ENCODE measurements at places on chromosomes 4 and X. TPM values are rescaled to one million over a fixed set of nuclear protein-coding genes. Genes with fewer than 3 reads are reported as not detected.
A peak's percentile ranks its signal among the peaks of the same experiment; 100 is the strongest.

MAOA gene
- total RNA-seq, result 603 TPM

CCDC110 gene
- not detected for total RNA-seq

GRCh38 chrX:44203791-44204190, 139.7 kb downstream of the EFHC2 start:
- H3K4me1 ChIP-seq, result no peaks in the 10 kb centered on the region
- DNase-seq, result no peak
- no peaks in the 10 kb centered on the region for H3K36me3 ChIP-seq
- H3K4me3 ChIP-seq, result no peak overlapping the region

GRCh38 chr4:118968005-118968404, 79.4 kb downstream of the SYNPO2 start:
- H3K27ac ChIP-seq, result peak overlapping the region; percentile 56
- H3K4me3 ChIP-seq, result no peak overlapping the region
- DNase-seq, result peak; percentile 37
- H3K36me3 ChIP-seq, result no peaks in the 10 kb centered on the region
- H3K4me1 ChIP-seq, result no peaks in the 10 kb centered on the region

GRCh38 chrX:117835034-117835433, 281.6 kb downstream of the KLHL13 start:
- H3K4me1 ChIP-seq, result no peaks in the 10 kb centered on the region
- no peaks in the 10 kb centered on the region for H3K36me3 ChIP-seq

H2BW2 gene
- not detected for total RNA-seq

DNA sequence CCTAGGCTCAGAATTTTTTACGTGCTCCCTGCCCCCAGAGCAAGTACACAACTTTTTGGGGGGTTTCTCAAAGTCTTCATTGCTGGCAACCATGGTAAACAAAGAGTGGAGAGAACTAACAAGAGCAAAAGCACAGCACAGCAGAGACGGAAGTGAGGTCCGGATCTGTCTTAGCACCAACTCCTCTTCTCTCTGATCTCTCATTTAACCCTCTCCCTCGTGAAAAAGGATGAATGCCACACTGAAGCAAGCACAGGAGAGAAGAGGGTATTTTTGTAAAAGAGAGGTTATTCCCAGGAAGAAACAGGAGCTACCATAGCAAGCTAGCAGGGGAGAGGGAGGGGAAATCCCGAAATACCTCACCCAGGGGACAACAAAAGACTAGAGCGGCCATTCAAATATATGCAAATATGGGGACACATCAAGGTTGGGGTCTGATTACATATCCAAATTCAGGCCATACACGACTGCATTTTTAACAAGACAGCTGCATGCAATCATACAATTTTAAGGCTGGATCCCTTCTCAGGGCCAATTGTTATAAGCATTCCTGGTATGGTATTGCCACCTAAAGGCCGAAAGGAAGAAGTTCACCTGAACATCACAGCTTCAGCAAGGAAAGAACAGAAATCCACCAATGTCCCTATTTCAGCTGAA, 46.6 kb downstream of the CD40LG start:
- H3K27ac ChIP-seq, result no peak overlapping the region
- DNase-seq, result no peak
- H3K4me3 ChIP-seq, result no peak overlapping the region

ETDA gene
- not detected for total RNA-seq

DNA sequence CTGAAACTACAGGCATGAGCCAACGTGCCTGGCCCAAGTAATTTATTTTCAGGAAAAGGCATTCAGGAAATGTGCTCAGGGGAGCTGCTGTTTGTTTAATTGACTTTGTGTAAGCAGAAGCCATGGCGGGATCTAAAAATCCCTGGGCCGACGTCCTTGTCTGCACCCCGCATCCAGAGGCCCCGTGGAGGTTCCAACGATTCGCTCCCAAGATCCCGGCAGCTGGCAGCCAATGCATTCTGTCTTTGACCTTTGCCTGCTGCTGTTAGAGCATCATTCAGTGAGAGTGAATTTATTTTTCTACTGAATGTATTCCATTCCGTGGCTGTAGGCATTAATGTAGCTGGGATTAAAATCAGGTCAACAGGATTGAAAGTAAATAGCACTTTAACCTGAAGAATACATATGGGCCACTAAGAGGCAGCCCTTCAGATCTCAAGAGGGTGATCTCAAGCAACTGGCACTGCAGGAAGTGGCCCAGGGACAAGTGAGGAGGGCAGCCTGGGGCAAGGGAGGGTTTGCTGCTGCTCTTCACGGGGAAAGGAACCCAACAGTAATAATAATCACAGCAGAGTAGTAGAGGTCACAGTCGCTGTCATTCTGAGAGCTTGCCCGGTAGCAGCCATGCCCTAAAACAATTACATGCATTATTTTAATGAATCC, 75.2 kb downstream of the PSAPL1 start:
- no peak overlapping the region for H3K27ac ChIP-seq
- no peaks in the 10 kb centered on the region for H3K4me1 ChIP-seq
- no peaks in the 10 kb centered on the region for H3K27me3 ChIP-seq
- DNase-seq, result no peak

GRCh38 chrX:120813982-120814381, 61.7 kb downstream of the CT47B1 start:
- H3K4me1 ChIP-seq, result no peaks in the 10 kb centered on the region
- H3K27me3 ChIP-seq, result no peaks in the 10 kb centered on the region
- no peaks in the 10 kb centered on the region for H3K36me3 ChIP-seq

DNA sequence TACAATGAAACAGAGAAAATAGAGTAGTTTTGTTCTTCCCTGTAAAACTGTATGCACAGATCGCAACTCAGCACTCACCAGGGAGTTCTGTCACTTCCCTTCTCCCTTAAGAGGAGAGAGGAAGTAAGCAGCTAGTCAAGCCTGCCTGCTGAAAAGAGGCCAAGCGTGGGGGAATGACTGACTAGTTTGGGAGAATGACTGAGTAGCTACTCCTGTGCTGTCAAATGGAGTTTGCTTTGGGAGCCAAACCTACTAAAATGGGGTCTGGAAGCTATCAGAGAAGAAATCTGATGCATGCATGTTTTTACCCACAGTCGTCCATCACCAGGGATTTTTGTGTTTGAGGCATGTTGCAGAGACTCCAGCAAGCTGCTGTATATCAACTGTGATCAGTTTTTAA, 54.6 kb upstream of the LHFPL1 start:
- no peaks in the 10 kb centered on the region for H3K4me1 ChIP-seq
- H3K27ac ChIP-seq, result no peak overlapping the region
- DNase-seq, result no peak

MAGEA12 gene
- total RNA-seq, result not detected

ACSL1 gene
- total RNA-seq, result 16.7 TPM

- H3K36me3 ChIP-seq, result no peaks in the 10 kb centered on the region
- no peaks in the 10 kb centered on the region for H3K27me3 ChIP-seq
- no peak for DNase-seq
- no peak overlapping the region for H3K4me3 ChIP-seq
Observed at GRCh38 chr4:162684998-162685397, 481.7 kb downstream of the NAF1 start.

CFP gene
- 7.4 TPM for total RNA-seq

GRCh38 chr4:168605411-168605810, 108.6 kb downstream of the PALLD start:
- no peak overlapping the region for H3K27ac ChIP-seq
- H3K4me3 ChIP-seq, result no peak overlapping the region
- no peaks in the 10 kb centered on the region for H3K27me3 ChIP-seq
- DNase-seq, result no peak
- no peaks in the 10 kb centered on the region for H3K4me1 ChIP-seq
- no peaks in the 10 kb centered on the region for H3K36me3 ChIP-seq

GRCh38 chr4:176971576-176972115, 178.9 kb upstream of the VEGFC start:
- H3K4me1 ChIP-seq, result no peaks in the 10 kb centered on the region
- no peak overlapping the region for H3K4me3 ChIP-seq
- DNase-seq, result no peak
- H3K27me3 ChIP-seq, result no peaks in the 10 kb centered on the region

- H3K27me3 ChIP-seq, result no peaks in the 10 kb centered on the region
- H3K36me3 ChIP-seq, result no peaks in the 10 kb centered on the region
- H3K4me1 ChIP-seq, result no peaks in the 10 kb centered on the region
- DNase-seq, result no peak
- H3K27ac ChIP-seq, result no peak overlapping the region
Observed at GRCh38 chr4:82786828-82787227, 11.8 kb downstream of the SCD5 start.

DNA sequence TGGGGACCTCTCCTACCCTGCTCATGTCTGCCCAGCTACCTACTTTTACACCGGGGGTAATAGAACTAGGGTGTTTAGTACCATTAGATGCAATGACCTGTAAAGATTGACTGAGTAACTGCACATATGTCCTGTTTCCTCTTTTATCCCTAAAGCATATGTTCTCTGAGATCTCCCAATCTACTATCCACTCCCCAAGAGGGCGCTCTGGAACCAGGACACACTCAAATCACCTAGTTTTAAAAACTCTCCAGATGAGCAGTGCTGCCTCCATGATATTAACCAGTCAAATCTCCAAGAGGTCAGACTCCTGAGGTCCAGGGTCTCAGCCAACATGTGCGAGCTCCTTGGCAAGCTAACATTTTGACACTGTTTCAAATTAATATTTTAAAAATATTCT, 87.0 kb upstream of the TSPAN5 start:
- H3K4me3 ChIP-seq, result no peak overlapping the region
- H3K27me3 ChIP-seq, result no peaks in the 10 kb centered on the region
- peak; percentile 51 for DNase-seq

GRCh38 chrX:36640232-36640631, 367.9 kb upstream of the FAM47C start:
- H3K27ac ChIP-seq, result no peak overlapping the region
- H3K36me3 ChIP-seq, result no peaks in the 10 kb centered on the region
- no peaks in the 10 kb centered on the region for H3K27me3 ChIP-seq
- DNase-seq, result no peak
- no peaks in the 10 kb centered on the region for H3K4me1 ChIP-seq

GRCh38 chrX:154749856-154750255, 1.0 kb downstream of the GAB3 start:
- no peaks in the 10 kb centered on the region for H3K36me3 ChIP-seq
- no peaks in the 10 kb centered on the region for H3K4me1 ChIP-seq
- H3K27me3 ChIP-seq, result no peaks in the 10 kb centered on the region
- peak overlapping the region; percentile 78 for H3K27ac ChIP-seq
- peak overlapping the region; percentile 60 for H3K4me3 ChIP-seq
- DNase-seq, result no peak

DNA sequence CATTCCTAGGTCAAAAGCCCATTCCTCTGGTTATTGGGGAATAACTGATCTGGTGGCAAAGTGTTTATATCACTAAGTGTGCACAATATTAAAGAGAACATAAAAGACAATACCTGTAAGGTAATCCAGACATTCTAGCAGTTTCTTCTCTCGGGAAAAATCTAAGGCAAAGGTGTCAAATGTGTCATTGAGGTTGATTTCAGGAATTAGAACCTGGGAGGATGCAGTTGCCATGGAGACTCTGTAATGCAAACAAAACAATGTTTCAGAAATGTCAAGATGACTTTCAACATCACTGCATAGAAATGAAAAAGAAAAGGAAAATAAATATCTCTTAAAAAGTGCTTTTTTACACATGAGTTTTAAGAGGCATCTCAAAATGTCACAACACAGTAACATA, 145.9 kb downstream of the MID1 start:
- H3K27ac ChIP-seq, result no peak overlapping the region
- H3K4me1 ChIP-seq, result no peaks in the 10 kb centered on the region
- H3K36me3 ChIP-seq, result no peaks in the 10 kb centered on the region
- H3K27me3 ChIP-seq, result no peaks in the 10 kb centered on the region
- no peak for DNase-seq

- no peaks in the 10 kb centered on the region for H3K4me1 ChIP-seq
- H3K27ac ChIP-seq, result no peak overlapping the region
- H3K4me3 ChIP-seq, result no peak overlapping the region
Observed at GRCh38 chrX:133333154-133333750, 82.0 kb downstream of the GPC4 start.

DNA sequence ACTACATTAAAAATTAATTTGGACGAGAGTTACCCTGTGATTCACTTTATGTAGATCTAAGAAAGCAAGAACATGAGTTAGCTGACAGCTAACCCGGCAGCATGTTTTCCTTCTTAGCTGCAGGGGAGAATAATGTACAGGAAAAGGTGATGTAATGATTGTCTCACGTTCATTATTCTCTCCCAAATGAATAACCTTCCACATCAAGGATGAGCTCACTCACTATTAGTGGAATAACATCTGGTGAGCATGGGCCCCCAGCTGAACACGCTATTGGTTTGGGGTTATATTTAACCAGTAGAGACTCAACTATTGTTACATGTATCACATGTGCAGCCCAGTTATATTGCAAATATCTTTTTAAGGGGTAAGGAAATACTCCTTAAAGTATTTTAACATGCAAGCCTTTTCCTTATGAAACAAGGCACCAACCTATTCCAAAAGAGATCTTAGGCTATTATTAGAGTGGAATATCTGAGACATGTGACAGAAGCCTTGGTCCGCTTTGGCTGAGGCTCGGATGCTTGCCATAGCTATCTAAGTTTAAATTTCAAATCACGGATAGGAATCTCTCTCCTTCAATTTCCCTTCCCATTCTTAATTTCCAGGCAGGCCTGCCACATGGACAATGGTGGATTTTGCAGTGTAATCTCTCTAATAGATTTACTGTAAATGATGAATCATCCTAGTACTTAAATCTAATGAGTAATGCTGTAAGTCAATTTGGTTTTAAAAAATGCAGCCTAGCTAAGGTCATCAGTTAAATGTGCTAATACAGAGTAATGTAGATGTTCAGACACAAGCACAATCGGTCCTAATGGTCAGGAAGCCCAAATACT, 99.0 kb upstream of the OTUD4 start:
- H3K36me3 ChIP-seq, result no peaks in the 10 kb centered on the region
- no peak for DNase-seq
- H3K27ac ChIP-seq, result no peak overlapping the region
- H3K27me3 ChIP-seq, result no peaks in the 10 kb centered on the region

GRCh38 chrX:41302370-41302769, 31.6 kb upstream of the DDX3X start:
- no peak for DNase-seq
- no peak overlapping the region for H3K27ac ChIP-seq
- no peaks in the 10 kb centered on the region for H3K36me3 ChIP-seq
- H3K27me3 ChIP-seq, result no peaks in the 10 kb centered on the region
- H3K4me3 ChIP-seq, result no peak overlapping the region

MTMR8 gene
- total RNA-seq, result 7.0 TPM

HMGB3 gene
- 14.4 TPM for total RNA-seq

DNA sequence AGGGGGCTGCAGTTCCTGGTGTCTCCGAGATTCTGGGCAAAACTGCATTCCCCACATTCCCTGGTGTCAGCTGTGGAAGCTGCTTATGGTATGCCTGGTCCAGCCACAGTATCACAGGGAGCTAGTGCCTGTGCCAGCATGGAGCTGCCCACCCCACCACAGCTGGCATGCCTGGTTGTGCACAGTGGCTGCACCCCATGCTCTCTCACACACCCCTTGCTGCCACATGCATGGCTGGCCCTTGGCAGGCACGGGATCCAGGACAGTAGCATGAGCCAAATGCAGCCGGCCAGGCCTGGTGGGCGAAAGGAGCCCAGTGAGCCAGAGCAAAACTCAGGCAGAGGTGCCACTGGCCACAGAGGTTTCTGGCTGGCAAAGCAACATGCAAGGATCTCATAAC, 418.0 kb upstream of the SPOCK3 start:
- H3K4me1 ChIP-seq, result no peaks in the 10 kb centered on the region
- H3K27me3 ChIP-seq, result no peaks in the 10 kb centered on the region
- no peaks in the 10 kb centered on the region for H3K36me3 ChIP-seq
- no peak overlapping the region for H3K4me3 ChIP-seq
- DNase-seq, result no peak

GRCh38 chrX:10110984-10111363, 45.8 kb upstream of the CLCN4 start:
- H3K4me1 ChIP-seq, result peaks cover 7% of the 10 kb centered on the region
- no peaks in the 10 kb centered on the region for H3K36me3 ChIP-seq
- DNase-seq, result peak; percentile 65
- H3K27me3 ChIP-seq, result no peaks in the 10 kb centered on the region
- H3K27ac ChIP-seq, result peak overlapping the region; percentile 81
- no peak overlapping the region for H3K4me3 ChIP-seq

All from Peyer's patch (tissue), 4 donors.